ENCODE measurements at places on chromosomes 12 and 14. TPM values are rescaled to one million over a fixed set of nuclear protein-coding genes. Genes with fewer than 3 reads are reported as not detected.

GRCh38 chr12:65327207-65328076 is 49.0 kb downstream of the MSRB3 start:
- DNase-seq = no peak

GRCh38 chr12:93056971-93057535 is 128.0 kb upstream of the EEA1 start:
- DNase-seq = no peak

DNA sequence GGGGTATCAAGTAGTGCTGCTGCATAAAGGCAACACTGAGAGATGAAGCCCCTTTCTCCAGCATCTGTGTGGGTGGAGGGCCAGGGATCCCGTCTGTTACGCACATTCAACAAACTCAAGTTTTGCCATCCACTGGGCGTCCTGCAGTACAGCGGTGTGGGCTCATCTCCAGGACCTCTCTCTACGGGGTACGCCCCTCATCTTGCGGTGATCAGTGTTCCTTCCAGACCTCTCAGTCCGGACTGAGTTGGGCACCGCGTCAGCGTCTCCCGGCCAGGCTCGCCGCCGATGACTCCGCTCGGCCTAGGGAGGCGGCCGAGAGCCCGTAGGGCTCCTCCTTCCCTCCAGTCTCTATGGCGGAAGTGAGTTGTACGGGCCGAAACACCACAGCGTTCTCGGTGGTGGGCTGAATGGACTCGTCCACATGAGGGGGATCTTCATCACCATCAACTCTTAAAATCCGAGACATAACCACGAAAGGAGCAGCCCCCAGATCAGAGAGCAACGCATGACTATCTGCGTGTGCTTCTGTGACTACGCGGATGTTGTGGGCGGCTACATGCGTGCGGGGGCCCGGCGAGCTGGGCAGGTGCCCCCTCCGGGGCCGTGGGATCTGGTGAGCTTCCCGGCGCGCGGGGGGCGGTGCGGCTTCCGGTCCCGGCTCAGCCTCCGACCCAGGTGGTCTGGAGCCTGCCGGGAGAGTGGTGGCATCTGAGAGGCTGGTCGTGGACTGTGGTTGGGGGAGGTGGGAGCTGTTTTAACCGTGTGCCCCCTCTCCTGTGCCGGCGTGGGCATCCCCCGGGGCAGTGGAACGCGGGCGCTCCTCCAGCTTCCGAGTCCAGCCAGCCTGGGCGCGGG is at the start of gene ATG101:
ATG101 (plus strand) TSS at position 652 of the 858 bp plus-strand sequence. CDS start 3,673 bp downstream, outside the sequence.
- DNase-seq = peak; percentile 93

- DNase-seq = no peak
Observed at GRCh38 chr14:99909513-99910064, 116.4 kb downstream of the EML1 start.

- no peak for DNase-seq
Observed at GRCh38 chr12:2047752-2048151, 5.0 kb upstream of the CACNA1C start.

- no peak for DNase-seq
Observed at GRCh38 chr14:77844802-77845201, 44.9 kb downstream of the ADCK1 start.

- DNase-seq = no peak
Observed at GRCh38 chr12:117192057-117192456, 1.8 kb upstream of the FBXO21 start.

DNA sequence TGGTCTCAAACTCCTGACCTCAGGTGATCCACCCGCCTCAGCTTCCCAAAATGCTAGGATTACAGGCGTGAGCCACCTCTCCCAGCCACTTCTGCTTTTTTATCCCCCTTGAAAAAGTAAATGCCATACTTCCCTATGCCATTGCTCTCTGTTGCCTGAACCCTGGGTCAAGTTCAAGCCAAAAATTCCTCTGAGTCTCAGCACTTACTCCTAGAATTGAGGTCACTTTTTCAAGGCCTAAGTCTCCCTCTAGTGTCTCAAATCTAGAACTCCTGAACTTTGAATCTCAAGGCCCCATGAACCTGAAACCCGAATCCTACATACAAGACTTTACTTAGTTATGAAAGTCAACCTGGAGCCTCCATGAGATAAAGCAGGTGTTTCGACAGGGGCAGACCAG is 1.4 kb upstream of the APOBEC1 start:
- no peak for DNase-seq

GRCh38 chr14:96161636-96162035 is 43.0 kb upstream of the BDKRB2 start:
- peak; percentile 5 for DNase-seq

GRCh38 chr12:107818984-107819383 is 44.5 kb downstream of the ASCL4 start:
- DNase-seq = no peak

GRCh38 chr14:63204407-63205043 is at the start of gene RHOJ:
TSS of gene RHOJ (plus strand) at chr14:63204443. CDS start at chr14:63204870, 427 bp downstream.
- no peak for DNase-seq

- DNase-seq = no peak
Observed at GRCh38 chr14:104103446-104104075, 18.1 kb downstream of the ASPG start.

DNA sequence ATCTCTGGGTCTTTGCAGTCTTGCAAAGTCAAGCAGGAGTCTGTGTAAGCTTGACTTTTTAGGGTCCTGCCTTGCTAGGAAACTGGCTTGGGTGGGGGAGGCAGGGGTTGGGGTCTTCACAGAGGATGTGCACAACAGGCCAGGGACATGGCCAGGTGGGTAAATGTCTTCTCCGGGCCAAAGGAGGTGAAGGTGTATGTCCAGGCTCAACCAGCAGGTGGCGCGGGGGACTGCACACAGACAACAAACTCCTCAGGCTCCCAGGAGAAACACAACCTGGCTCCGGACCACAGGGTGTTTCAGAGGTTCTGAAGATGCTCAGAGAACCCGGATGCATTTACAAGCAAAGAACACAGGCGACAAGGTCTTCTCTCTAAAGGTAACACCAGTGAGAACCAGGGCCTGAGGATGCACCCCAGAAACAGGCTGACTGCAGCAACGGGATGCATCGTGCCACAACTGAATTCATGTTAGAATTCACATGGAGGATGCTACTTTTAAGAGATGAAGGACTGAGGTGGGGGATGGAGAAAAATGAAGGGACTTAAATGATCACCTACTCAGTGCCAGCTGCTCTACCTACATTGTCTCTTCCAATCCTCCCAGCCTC is 56.0 kb downstream of the PLEKHG3 start:
- DNase-seq = no peak

- DNase-seq = no peak
Observed at GRCh38 chr12:2667716-2668440, 126.9 kb upstream of the FKBP4 start.

- DNase-seq = no peak
Observed at GRCh38 chr14:23119363-23120327, 590 bp upstream of the CEBPE start.

DNA sequence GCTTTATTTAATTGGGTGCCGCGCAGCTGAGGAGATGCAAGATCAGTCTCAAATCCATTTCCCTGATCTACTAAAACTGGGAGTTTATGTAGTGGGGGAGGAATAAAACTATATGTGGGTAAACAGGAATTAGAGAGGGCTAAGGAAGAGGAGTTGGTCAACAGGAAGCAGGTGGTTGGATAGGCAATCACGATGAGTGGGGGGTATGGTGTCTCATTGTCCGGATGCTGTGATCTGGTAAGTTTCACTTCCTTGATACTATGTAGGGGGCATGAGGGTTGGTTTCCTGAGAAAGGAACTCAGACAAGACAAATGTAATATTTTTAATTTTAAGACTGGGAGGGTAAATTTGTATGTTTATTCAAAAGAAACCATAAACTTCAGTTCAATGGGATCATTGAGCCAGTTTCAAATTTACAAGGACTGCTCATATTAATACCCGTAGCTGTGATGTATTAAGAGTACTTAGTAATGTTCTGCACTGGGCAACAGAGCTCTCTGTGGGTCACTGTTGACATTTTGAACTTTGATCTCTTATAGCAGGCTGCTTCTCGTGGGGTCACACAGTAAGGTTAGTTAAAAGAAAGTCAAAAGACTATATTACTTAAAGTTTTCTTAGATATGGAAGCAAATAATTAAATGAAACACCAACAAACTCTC is 786.2 kb upstream of the FBXO33 start:
- no peak for DNase-seq

GRCh38 chr12:101582937-101583336 is 11.8 kb upstream of the MYBPC1 start:
- no peak for DNase-seq

GRCh38 chr14:80872645-80873044 is 68.9 kb downstream of the CEP128 start:
- DNase-seq = no peak

- peak; percentile 52 for DNase-seq
Observed at GRCh38 chr14:41604721-41605531, 1.8 kb upstream of the LRFN5 start.

GRCh38 chr12:42141981-42142606 is 2.6 kb downstream of the GXYLT1 start:
- no peak for DNase-seq

GRCh38 chr14:21723431-21724045 is 49.9 kb upstream of the OR4E1 start:
- no peak for DNase-seq

GRCh38 chr14:53432378-53432802 is 279.3 kb upstream of the DDHD1 start:
- no peak for DNase-seq

CLEC6A gene
- total RNA-seq = not detected

MGST1 gene
- total RNA-seq = 412 TPM

ALX1 gene
- total RNA-seq = 0.26 TPM

RHOJ gene
- 20.6 TPM for total RNA-seq

WNT1 gene
- total RNA-seq = not detected

ERH gene
- total RNA-seq = 219 TPM

INTS13 gene
- total RNA-seq = 19.6 TPM

TRIM9 gene
- total RNA-seq = 1.7 TPM

ACSS3 gene
- 23.4 TPM for total RNA-seq

STAC3 gene
- 3.0 TPM for total RNA-seq

RPL10L gene
- total RNA-seq = not detected

KRT82 gene
- not detected for total RNA-seq

TOMM20L gene
- not detected for total RNA-seq

MUCL1 gene
- total RNA-seq = not detected

CCDC197 gene
- total RNA-seq = not detected
